Osteoblast (primary cell): ENCODE measurements at places on chromosomes 7 and 10. TPM values are rescaled to one million over a fixed set of nuclear protein-coding genes. Genes with fewer than 3 reads are reported as not detected.
A peak's percentile ranks its signal among the peaks of the same experiment; 100 is the strongest.

Gene INHBA
- total RNA-seq, result 97.8 and 107 TPM in 2 replicates

Gene OR2A7
- 1.1 and 2.7 TPM in 2 replicates for total RNA-seq

Gene OR6B1
- not detected in 2 replicates for total RNA-seq

Gene ADCYAP1R1
- not detected in 2 replicates for total RNA-seq

GRCh38 chr10:17203416-17203815 is 1.9 kb upstream of the TRDMT1 start:
- H3K4me3 ChIP-seq, result no peak overlapping the region
- H3K27me3 ChIP-seq, result no peaks in the 10 kb centered on the region
- no peak overlapping the region for H3K27ac ChIP-seq
- no peaks in the 10 kb centered on the region for H3K36me3 ChIP-seq
- no peak for DNase-seq

Gene OPN4
- not detected in 2 replicates for total RNA-seq

DNA sequence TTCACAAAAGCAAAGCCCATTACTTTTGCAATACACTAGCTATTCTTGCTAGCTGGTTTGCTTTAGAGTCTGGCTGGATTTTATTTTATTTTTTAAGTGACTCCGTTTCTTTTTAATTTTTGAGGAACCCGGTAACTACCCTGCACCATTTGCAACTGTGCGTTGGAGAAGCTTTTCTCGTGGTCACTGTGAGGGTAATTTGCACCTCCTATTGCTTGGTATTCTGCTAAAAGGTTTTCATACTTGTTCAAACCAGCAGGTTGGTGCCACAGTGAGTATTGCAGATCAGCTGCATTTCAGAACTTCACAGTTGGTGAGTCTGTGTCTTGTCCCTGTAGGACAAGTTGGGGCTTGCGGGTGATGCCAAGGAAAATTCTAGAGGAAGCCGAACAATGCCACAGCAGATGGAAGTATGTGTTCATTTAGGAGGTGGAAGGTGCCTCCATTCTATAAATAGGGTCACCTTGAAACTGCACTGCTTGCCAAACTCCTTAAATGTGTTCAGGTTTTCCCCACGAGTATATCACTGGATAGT is 3.9 kb upstream of the NMT2 start:
- peak; percentile 55 for DNase-seq
- peaks cover 19% of the 10 kb centered on the region for H3K4me1 ChIP-seq
- H3K27ac ChIP-seq, result no peak overlapping the region
- H3K4me3 ChIP-seq, result no peak overlapping the region
- no peaks in the 10 kb centered on the region for H3K27me3 ChIP-seq

DNA sequence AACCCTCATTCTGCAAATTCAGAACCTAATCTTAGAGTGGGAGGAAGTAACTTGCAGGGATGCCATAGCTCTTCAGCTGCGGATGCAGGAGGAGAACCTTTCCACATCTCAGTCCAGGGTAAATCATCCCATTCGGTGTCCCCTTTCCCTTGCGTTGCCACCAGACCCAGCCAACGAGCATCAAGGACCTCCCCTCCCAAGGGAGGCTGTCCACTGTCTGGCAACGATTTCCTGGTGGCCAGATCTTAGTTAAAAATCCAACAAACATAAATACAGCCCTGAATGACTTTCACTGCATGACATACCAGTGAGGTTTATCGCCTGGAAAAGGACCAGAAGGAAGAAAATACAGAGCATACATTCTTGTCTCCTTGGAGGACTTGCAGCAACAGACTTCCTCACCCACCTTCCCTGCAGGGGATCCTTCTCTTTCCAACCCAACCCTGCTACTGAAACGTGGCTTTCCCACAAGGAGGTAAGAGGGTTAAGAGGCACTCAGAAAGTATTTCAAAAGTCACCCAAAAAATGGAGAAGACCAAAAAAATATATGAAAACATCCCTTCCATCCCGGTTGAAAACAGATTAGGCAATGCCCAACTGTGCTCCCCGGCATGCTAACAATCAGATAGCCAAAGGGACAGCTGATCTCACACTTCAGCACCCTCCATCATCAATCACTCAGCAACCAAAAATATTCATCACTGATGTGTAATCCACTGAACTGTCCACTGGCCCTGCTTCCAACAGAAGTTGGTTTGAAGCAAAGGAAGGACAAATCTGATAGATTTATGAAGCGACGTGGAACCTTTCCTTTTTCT is 206.6 kb downstream of the TNS3 start:
- no peak overlapping the region for H3K4me3 ChIP-seq
- DNase-seq, result peak; percentile 86
- H3K36me3 ChIP-seq, result no peaks in the 10 kb centered on the region

GRCh38 chr7:66281678-66282590 is 76.8 kb downstream of the TPST1 start:
- DNase-seq, result peak; percentile 54
- no peaks in the 10 kb centered on the region for H3K27me3 ChIP-seq
- H3K36me3 ChIP-seq, result no peaks in the 10 kb centered on the region
- peaks cover 53% of the 10 kb centered on the region for H3K4me1 ChIP-seq
- H3K27ac ChIP-seq, result peak overlapping the region; percentile 90
- H3K4me3 ChIP-seq, result no peak overlapping the region

- peaks cover 2% of the 10 kb centered on the region for H3K4me1 ChIP-seq
- H3K27ac ChIP-seq, result no peak overlapping the region
- peaks cover 12% of the 10 kb centered on the region for H3K36me3 ChIP-seq
Measured at GRCh38 chr7:75982306-75983064, 11.9 kb downstream of the TMEM120A start.

GRCh38 chr10:6430423-6430980 is 149.6 kb downstream of the PRKCQ start:
- no peaks in the 10 kb centered on the region for H3K36me3 ChIP-seq
- no peak overlapping the region for H3K4me3 ChIP-seq
- no peaks in the 10 kb centered on the region for H3K27me3 ChIP-seq
- H3K4me1 ChIP-seq, result no peaks in the 10 kb centered on the region

DNA sequence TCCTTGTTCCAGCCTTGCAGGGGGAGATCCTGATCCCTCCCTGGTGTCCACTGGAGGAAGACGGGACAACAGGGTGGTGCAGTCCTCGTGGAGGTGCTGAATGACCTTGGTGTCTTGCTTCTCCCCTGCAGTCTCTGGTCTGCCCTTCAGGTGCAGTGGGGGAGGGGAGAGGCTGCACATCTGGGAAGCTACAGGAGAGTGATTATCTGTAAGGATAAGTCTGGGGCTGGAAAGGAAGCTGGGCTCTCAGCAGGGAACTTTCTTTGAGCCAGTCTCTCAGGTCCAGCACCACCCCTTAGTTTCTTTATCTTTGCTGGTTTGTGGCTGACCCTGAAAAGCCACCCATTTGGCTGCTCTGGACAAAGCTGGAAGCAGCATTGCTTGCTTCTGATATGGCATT is 275.6 kb downstream of the CCSER2 start:
- no peaks in the 10 kb centered on the region for H3K4me1 ChIP-seq
- H3K4me3 ChIP-seq, result no peak overlapping the region
- no peak for DNase-seq
- no peaks in the 10 kb centered on the region for H3K36me3 ChIP-seq
- no peaks in the 10 kb centered on the region for H3K27me3 ChIP-seq

DNA sequence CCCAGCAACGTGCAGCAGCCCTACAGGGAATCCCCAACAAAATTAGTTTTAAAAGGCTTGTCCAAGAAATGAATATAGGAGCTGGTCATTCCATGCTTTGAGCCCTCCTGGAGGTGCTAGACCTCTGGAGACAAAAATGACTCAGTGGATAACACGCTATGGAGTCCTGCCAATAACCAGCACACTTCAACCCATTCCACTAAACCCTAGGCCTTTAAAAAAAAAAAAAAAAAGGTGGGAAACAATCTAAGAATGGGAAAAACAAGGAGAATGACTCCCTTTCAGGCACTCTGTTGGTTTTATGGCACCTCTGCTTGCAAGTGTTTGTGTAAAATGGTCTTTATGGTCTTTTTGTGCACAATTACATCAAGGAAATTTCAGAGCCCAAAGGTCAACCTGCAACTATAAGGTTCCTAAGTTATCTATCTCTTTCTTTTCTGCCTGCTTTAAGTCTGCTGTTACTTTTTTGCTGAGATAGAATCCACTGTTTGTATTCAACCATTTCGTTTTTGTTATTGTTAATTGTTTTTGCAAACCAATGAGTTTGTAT is 21.3 kb downstream of the AVL9 start:
- H3K4me1 ChIP-seq, result no peaks in the 10 kb centered on the region
- no peaks in the 10 kb centered on the region for H3K27me3 ChIP-seq
- peaks cover 5% of the 10 kb centered on the region for H3K36me3 ChIP-seq

Gene ZWINT
- 3.6 and 6.8 TPM in 2 replicates for total RNA-seq

GRCh38 chr10:75002351-75002725 is 109.1 kb upstream of the SAMD8 start:
- no peak for DNase-seq
- H3K36me3 ChIP-seq, result peaks cover 6% of the 10 kb centered on the region
- no peaks in the 10 kb centered on the region for H3K4me1 ChIP-seq
- H3K27me3 ChIP-seq, result no peaks in the 10 kb centered on the region

Gene HYAL4
- not detected in 2 replicates for total RNA-seq

DNA sequence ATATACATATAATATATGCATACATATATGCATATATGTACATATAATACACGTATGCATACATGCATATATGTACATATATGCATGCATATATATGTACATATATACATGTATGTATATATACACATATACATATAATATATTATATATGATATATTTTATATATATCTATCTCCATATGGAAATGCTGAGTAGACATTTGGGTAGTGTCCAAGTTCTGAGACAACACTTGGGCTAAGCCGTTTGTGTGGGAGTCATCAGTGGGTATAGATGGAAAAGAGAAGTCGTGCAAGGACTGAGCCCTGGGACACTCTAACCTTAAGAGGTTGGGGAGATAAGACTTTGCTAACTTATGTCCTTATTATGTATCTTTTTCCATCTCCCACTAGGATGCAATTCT is 165.2 kb upstream of the PODXL start:
- no peaks in the 10 kb centered on the region for H3K36me3 ChIP-seq
- DNase-seq, result no peak
- no peak overlapping the region for H3K4me3 ChIP-seq
- no peak overlapping the region for H3K27ac ChIP-seq

DNA sequence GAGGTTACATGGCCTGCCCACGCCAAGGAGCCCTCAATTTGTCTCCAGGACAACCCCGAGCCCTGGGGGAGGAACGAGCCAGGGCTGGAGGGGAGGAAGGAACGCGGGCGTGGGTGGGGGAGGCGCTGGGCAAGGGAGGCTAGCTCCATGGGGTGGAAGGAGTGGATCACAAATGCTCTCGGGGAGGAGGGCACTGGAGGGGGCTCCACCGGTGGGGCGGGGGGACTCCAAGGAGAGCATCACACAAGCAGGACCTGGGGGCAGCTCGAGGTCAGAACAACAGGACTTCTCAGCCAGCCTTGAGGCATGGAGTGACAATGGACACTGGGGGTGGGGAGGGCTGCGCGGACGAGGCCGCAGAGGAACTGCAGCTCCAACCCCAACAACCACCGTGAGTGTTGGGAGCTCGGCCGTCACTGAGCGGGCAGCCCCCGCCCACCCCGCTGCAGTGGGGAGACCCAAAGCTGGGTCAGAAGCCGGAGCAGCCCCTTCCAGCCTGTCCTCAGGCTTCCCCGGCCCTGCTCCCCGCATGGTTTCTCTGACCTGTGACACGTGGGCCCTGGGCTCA is 41.1 kb downstream of the STK32C start:
- no peak overlapping the region for H3K4me3 ChIP-seq
- peak; percentile 46 for DNase-seq
- H3K27me3 ChIP-seq, result no peaks in the 10 kb centered on the region
- no peak overlapping the region for H3K27ac ChIP-seq
- peaks cover 4% of the 10 kb centered on the region for H3K4me1 ChIP-seq
- no peaks in the 10 kb centered on the region for H3K36me3 ChIP-seq

Gene IGF2BP3
- total RNA-seq, result 2.5 and 2.7 TPM in 2 replicates

- H3K36me3 ChIP-seq, result peaks cover 33% of the 10 kb centered on the region
- H3K27ac ChIP-seq, result no peak overlapping the region
- peaks cover 31% of the 10 kb centered on the region for H3K4me1 ChIP-seq
- H3K4me3 ChIP-seq, result no peak overlapping the region
- H3K27me3 ChIP-seq, result no peaks in the 10 kb centered on the region
- DNase-seq, result no peak
Measured at GRCh38 chr7:73517241-73517995, 4.7 kb downstream of the BAZ1B start.

Gene GPR22
- total RNA-seq, result not detected in 2 replicates

- no peak overlapping the region for H3K4me3 ChIP-seq
- no peaks in the 10 kb centered on the region for H3K27me3 ChIP-seq
- peaks cover 10% of the 10 kb centered on the region for H3K4me1 ChIP-seq
- no peak for DNase-seq
- H3K36me3 ChIP-seq, result peaks cover 35% of the 10 kb centered on the region
Measured at GRCh38 chr10:27150261-27150660, 3.9 kb downstream of the YME1L1 start.

Gene CALHM1
- total RNA-seq, result not detected in 2 replicates

Gene LLCFC1
- not detected in 2 replicates for total RNA-seq

DNA sequence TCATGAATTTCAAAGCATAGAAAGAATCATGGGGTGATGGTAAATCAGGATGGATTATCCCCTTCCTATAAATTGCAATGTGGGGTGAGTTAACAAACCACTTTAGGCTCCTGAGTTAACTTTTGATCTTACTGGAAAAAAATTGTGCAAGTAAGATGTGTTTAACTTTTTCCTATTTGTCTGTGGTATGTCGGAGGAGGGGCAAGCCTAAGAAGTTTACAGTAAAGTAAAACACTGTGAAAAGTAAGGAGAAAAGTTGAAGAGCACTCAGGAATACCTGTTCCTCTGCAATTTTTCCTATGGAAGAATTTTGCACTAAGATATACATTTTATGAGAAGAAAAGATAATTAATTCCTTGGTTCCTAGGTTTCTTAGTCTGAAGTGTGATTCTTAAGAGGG is 44.4 kb downstream of the IFIT5 start:
- DNase-seq, result no peak
- peak overlapping the region; percentile 20 for H3K4me3 ChIP-seq
- H3K4me1 ChIP-seq, result peaks cover 12% of the 10 kb centered on the region
- H3K27ac ChIP-seq, result peak overlapping the region; percentile 24

DNA sequence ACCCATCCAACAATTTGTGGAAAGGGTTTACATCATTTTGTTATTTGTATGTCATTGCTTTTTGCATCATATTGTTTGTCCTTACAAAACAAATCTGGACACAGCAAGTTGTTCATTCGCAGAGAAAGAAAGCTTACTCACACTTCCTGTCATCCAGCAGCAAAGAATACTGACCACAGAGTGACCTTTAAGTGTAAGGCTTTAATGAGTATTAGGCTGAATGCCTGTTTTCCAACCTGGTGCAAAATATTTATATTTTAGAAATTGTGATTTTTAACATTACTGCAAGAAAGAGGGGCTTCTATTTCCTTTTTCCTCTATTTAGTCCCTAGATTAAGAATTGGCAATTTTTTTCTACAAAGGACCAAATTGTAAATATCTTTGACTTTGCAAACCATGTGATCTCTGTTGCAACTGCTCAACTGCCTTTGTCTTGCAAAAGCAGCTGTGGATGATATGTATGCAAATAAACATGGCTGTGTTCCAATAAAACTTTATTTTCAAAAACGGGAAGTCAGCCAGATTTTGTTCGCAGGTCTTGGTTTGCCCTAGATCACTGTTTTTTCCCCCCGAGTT is 27.8 kb upstream of the ITGB1 start:
- H3K27ac ChIP-seq, result peak overlapping the region; percentile 78
- H3K36me3 ChIP-seq, result no peaks in the 10 kb centered on the region

GRCh38 chr10:79929409-79929904 is 19.4 kb downstream of the SFTPD start:
- no peak overlapping the region for H3K27ac ChIP-seq
- H3K36me3 ChIP-seq, result no peaks in the 10 kb centered on the region
- no peaks in the 10 kb centered on the region for H3K4me1 ChIP-seq
- peak; percentile 93 for DNase-seq

- H3K4me3 ChIP-seq, result no peak overlapping the region
- no peaks in the 10 kb centered on the region for H3K27me3 ChIP-seq
- H3K36me3 ChIP-seq, result no peaks in the 10 kb centered on the region
- no peaks in the 10 kb centered on the region for H3K4me1 ChIP-seq
Measured at GRCh38 chr10:11275651-11276050, 258.0 kb downstream of the CELF2 start.
